Tibial nerve (tissue), 4 donors: ENCODE measurements at places on chromosomes 4 and X. TPM values are rescaled to one million over a fixed set of nuclear protein-coding genes. Genes with fewer than 3 reads are reported as not detected.

GRCh38 chrX:81489987-81490386 is 288.1 kb downstream of the SH3BGRL start:
- DNase-seq, result no peak

CPLX1 gene
- total RNA-seq, result 2.4 TPM

DNA sequence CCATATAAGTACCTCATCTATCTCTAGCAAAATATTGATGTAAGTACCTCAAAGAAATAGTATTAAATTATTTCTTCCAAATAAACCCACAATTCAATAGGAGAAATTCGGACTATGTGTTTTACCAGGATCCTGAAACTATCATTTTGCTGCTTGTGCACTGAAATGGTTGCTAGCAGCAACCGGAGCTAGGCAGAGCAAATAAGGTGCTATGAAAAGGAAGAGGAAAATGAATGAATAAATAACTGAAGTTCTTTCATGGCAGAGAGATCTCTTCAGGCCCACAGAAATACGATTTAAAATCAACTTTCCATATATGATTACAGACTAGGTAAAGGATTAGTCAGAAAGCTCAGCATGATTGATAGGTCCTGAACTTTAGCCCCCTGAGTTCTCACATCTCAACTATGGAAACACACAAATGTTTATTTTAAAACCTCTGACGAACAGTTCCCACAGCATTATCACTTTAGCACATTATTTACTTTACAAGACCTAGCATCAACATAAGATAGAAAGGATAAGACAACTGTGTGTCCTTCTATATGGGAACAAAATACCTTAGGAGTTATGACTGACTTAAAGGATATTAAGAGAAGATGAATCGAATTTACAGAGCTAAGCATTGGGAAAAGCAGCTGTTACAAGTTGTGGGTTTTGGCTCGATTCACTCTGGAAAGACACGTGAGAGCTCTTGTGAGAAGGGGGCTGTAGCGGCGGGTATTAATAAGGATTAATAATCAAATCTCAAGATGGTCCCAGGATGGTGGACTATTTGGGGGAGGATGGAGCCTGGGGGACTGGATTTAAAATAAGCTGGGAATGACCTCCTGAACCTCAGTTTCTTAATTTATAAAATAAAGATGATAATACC is 104.3 kb downstream of the CORIN start:
- no peak for DNase-seq

CLTRN gene
- total RNA-seq, result not detected

CTAG1A gene
- not detected for total RNA-seq

NUDT10 gene
- total RNA-seq, result 2.7 TPM

CENPC gene
- total RNA-seq, result 31.9 TPM

DNA sequence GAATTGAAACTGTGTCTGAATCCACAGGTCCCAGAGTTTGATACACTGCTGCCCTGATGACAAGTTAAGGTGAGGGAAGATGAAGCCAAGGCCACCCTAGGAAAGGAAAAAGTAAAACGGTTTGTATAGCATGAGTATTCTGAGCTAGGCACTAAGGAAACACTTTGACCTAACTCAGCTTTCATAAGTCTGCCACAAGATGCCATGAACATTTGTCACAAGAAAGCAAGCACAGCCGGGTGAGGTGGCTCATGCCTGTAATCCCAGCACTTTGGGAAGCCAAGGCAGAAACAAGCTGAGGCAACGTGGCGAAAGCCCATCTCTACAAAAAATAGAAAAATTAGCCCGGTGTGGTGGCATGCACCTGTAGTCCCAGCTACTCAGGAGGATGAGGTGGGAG is 34.2 kb downstream of the ELOVL6 start:
- no peak for DNase-seq

DNA sequence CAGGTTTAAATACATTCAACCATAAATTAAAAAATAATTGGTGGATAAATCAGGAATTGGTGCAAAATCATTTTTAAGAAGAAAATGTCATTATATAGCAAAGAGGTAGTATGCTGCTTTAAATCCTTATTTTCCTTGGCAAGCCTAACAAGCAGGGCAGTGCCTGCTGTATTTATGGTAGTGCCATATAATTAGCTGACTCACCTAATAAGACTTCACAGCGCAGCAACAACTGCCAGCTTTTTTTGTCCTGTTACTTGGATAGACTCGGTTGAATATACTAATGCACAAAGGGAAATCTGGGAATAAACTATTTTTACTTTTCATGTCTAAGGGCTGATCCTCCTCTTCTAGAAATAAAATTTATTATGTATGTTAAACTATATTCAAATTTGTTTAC is 99.1 kb downstream of the SNCA start:
- DNase-seq, result no peak

GRCh38 chr4:26105337-26105736 is 191.3 kb downstream of the SMIM20 start:
- no peak for DNase-seq

DNA sequence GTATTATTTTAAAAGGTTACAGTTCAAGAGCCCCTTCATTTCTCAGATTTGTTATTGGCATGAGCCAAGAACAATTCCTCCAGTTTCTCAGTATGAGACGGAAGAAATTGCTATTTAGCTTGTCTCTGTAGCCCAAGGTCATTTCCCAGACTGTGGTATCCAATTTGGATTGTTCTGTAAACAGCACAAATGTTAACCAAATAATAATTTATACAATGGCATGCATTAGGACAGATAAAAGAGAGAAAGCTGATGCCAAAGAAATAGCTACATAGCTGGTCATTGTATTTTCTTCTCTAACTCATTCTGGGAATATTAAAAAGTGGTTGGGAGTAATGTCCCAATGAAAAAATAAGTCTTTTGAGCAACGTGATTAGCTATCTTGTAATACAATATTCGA is 134.6 kb upstream of the NPY2R start:
- no peak for DNase-seq
